ENCODE measurements at places on chromosomes 1 and 21.

DNA sequence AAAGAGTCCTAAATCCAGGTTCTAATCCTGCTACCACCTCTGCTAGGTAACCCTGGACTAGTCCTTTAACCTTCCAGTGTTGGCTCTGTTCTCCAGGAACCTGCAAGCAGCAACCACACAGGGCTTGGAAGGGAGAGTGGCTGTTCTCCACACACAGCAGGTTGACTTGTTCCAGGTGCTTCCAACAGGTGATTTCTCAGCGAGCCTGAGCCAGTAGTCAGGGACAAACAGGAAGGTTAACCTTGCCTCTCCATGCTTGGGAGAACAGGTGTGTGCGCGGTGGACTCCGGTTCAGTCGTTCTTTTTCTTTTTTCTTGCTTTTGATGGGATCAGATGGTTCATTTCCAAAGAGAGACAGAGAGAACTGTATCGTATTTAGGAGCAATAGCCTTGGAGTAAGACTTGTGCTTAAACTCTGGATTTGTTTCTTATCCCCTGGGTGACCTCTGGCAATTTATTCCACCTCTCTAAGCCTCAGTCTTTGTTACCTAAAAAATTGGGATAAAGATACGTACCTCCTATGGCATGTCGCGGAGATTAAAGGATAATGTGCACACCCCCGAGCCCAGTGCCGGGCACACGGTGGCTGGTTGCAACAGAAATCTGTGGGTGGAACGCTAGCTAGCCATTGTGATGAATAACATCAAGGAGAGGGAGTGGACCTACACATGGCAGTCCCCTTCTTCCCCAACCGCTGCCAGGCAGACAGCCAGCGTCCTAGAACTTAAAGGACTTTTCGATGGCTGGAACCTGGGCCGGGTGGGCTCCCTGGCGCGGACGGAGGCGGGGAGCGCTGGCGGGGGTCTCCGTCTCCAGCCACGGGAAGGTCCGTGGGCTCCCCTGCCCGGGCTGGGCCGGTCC is 583 bp upstream of the CACHD1 start:
- DNase-seq = peak; percentile 43

- no peak for DNase-seq
Observed at GRCh38 chr1:210464519-210465039, 135.9 kb downstream of the HHAT start.

DNA sequence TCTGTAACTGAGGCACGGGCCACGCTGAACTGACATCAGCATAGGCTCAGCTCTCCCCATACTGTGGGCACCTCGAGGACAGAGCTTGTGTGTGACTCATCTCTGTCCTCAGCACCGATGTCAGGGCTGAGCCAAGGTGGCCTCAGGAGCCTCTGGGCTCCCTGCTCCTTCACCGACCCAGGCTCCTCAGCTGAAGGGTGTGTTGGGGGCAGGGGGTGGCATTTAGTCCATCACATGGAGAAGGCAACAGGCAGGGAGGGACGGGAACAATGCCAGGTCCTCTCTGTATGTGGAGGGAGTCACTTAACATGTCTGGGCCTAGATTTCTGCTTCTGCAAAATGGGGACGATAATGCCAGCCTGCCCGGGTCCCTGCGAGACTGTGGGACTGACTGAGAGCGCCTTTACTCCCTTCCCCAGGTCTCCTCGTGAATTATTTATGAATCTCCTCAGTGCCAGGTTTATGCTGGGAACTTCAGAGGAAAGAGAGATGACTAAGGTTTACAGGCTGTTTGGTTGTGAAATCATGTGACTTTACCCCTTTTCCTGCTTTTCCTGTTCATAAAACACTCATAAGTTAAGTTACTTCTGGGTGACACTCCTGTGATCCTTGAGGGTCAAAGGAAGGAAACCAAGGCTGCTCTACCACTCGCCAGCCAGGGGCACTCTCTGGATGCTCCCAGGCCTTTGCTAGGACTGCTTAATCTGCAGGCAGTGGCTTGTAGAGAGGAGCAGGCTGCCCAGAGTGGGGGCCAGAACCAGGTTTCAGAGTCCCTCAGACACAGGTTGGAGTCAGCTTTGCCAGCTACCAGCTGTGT is 16.2 kb downstream of the TTC39A start:
- DNase-seq = peak; percentile 73

DNA sequence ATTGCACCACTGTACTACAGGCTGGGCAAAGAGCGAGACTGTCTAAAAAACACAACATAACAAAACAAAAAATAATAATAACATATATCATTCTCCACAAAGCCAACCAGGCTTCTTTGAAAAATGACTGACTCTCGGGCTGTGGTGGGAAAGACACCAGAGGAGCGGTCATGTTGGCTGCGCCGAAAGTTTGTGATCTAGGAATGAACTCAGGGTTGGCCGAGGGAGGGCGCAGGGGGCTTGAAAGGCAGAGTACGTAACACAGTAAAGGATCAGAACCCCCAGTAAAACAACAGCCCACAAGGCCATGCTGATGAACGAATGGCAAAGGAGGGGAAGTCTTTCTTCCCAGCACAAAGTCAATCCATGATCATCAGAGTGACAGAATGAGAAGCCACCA is 4.7 kb downstream of the SLC35E2B start:
- DNase-seq = no peak

DNA sequence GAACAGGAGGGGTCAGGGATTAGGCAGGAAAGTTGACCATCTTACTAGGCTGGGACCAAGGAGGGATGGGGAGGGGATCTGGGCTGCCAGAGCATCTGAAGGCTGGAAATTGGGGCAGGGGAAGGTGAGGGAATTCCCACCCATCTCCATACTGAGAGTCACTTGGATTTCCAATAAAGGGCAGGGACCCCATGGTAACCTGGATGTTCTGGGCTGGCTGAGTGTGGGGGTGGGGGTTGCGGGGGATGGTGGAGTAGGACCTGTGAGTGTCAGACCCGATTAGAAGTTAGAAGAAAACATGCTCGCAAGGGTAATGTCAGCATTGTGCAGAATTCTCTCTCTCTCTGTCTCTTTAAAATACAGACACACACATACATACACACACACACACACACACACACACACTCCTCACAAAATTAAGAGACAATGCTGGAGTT is 40.0 kb upstream of the EPS15 start:
- no peak for DNase-seq

GRCh38 chr1:13587256-13588030 is 3.8 kb downstream of the PDPN start:
- DNase-seq = no peak

GRCh38 chr1:150789396-150789795 is 18.7 kb downstream of the CTSK start:
- no peak for DNase-seq

DNA sequence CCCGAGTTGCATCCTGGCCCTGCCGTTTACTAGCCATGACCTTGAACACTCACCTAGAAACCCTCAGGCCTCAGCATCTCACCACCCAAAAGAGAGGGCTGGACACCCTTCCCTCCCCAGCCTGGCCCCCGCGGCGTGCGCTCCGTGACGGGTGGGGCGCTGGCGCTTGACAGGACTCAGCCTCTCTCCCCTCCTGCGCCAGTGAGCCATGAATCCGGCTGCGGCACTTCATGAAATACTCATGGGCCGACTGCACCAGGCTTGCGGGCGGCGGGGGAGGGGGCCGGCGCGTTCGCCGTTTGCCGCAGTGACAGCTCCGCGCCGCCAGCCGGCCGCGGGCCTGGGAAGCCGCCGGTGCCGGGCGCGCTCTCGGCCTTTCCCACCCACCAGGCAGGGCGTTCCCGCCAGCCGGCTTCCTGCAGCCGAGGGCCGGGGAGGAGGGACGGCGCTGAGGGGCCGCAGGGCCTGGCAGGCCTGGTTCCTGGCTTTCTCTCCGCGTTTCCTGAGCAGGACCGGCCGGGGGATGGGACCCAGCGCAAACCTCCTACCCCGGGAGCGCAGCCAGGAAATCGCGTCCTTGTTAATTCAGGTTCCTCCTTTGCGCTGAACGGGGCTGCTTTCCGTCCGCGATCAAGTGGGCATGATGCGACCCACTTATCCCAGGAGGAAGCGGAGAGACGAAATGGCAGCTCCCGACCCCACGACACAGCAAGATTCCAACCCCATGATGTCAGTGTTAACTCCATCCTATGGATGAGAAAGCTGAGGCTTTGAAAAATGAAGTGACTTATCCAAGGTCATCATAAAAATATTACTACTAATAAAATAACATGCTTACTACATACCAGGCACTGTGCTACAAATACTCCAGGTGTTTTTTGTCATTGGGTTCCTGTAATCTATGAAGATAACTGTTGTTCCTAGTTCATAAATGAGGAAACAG is 9.1 kb upstream of the LUZP1 start:
- peak; percentile 93 for DNase-seq

GRCh38 chr1:53530550-53530949 is 71.4 kb downstream of the DMRTB1 start:
- DNase-seq = no peak

- DNase-seq = peak; percentile 33
Observed at GRCh38 chr1:65509912-65510680, 89.6 kb downstream of the LEPR start.

DNA sequence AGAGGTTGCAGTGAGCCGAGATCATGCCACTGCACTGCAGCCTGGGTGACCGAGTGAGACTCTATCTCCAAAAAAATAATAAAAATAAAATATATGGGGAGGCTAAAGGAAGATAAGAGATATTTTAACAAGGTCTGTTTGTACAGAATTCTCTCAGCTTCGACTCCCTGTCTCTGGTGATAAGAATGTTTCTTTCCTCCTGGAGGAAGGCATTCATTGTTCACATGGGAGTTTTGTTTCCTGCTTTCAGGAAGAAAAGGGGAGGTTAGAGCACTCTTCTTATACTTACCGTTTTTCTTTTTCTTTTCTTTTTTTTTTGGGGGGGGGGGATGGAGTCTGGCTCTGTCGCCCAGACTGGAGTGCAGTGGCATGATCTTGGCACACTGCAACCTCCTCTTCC is 2.0 kb upstream of the NAXE start:
- DNase-seq = no peak

DNA sequence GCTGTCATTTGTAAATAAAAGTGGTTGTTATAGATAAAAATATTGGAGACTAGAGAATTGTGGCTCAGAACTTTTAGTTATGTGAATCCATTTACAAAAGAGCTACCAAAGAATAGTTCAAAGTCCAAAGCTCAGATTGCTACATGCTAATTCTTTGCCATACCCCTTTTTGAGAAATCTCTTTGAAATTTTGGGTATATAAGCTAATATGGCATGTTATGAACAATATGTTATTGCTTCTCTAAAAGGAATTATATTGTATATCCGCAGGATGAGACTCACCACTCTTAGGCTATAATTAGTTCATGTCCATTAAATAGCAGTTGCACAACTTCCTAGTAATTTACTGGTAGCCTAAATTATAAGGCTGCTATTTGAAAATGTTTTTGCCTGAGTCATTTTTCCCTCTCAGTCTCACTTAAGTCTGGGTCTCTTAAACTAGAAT is 178.0 kb downstream of the ZNF281 start:
- peak; percentile 34 for DNase-seq

GRCh38 chr1:206866062-206866461 is 639 bp downstream of the IL20 start:
- DNase-seq = peak; percentile 32

GRCh38 chr1:157626099-157626498 is 28.2 kb upstream of the FCRL4 start:
- DNase-seq = no peak
